NCI-H1930 (cell line): ENCODE measurements at places on chromosomes 5 and 9.
A peak's percentile ranks its signal among the peaks of the same experiment; 100 is the strongest.

- peak; percentile 82 for DNase-seq
These were observed at the start of gene PRRC2B for GRCh38 chr9:131393622-131394463. TSS of gene PRRC2B (plus strand) at chr9:131394086. CDS start at chr9:131430145, 36,059 bp downstream.

DNA sequence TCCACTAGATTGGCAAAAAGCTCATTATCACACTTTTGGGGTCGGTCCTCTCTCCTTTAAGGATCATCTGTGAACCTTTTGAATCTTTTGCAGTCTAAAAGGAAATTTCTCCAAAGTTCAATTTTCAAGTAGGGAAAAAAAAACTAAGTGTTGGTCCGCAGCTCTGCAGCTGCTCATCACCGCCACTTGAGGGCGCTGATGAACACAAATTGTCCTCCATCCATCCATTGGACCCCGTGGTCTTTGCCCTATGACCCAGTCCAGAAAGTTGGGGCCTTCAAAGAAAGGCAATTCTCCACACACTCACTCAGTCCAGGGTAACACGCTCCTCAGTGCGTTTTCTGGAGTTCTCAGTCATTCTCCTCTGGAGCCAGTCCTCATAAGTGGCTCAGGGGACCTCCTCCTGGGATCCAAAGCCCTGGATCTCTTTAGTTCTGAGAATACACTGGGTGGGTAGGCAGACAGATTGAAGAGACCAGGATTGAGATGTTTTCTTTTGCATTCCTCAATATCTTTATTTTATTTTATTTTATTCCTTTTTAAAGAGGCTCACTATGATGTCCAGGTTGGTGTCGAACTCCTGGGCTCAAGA is 63.6 kb upstream of the SLC28A3 start:
- no peak for DNase-seq

DNA sequence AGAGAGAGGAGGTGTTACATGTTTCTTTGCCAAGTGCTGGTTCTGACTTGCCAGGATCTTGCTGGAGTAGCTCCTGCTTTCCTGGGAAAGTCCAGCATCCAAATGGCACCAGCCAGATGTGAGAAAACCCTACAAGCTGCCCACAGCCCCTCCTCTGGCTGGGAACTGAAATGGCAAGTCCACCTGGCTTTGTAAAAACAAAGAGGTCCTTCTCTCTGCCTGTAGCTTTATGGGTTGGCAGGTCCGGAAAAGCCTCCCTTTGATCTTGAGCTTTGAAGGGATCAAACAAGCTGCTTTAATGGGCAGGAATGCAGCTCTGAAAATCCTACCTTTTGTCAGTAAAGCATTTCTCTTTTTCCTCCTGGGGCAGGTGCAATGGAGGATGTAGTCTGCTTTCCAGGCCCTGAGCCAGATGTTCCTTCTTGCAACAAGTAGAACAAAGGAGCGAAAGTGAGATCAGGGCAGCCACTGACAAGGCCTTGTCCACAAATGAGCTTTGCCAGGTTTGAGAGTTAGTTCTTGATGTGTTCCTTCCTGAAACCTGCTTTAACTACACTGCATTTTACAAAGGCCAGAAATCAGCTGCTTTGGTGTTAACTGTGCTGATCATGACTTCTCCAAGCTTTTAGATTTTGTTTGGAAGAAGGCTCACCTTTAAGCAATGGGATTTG is 456.7 kb downstream of the ZNF608 start:
- DNase-seq: no peak

DNA sequence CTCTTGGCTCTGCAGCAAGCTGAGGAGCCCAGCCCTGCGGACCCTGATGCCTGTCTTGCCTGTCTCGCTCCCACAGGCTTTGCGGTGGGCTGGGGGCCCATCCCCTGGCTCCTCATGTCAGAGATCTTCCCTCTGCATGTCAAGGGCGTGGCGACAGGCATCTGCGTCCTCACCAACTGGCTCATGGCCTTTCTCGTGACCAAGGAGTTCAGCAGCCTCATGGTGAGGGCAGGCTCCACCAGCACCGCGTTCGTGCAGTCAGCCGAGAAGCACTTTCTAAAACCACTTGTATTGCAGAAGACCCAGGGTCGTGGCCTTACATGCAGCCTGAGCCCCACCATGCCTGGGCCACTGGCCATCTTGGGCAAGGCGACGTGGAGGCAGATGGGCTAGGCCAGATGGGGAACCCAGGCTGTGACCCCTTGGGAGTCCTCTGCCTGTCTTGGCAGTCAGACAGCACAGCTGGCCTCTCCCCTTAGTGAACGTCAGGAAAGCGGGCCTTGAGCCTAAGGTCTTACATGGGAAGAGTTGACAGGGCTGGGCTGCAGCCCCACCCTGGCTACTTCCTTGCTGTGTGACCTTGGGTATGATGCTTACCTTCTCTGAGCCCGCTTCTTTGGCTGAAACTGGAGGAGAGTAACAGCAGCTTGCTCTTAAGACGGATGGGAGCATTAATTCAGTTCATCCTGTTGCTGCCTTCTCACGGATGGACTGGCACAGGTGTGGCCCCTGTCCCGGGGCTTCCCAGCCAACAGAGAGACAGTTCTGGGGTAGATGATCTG is 8.6 kb downstream of the SLC2A8 start:
- DNase-seq: no peak

DNA sequence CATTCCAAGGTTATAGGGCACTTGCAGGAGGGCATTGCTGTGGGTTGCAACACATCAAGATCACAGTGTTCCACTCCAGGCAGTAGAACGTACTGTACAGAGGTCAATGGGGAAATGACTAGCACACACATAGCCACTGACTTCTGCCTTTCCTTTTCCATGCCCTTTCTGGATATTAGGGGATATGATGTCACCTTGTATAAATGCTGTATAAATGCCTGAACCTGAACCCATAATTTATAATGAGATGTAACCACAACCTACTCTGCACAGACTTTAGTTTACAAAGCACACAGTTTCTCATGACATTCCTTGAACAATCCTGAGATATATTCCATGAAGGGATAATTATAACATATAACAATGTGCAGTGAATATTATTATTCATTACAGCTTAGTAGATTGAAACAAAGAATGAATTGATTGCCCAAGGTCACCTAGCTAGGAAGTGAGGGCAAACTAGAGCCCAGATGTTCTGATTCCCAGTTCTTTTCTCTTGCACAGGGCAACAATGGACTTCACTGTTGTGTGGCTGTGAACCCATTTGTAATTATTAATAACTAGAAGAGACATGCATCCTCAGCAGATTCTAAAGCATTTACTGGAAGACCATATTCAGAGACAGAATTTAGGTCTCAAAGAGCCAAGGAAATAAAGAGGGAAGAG is 5.6 kb upstream of the ABLIM3 start:
- DNase-seq: no peak

DNA sequence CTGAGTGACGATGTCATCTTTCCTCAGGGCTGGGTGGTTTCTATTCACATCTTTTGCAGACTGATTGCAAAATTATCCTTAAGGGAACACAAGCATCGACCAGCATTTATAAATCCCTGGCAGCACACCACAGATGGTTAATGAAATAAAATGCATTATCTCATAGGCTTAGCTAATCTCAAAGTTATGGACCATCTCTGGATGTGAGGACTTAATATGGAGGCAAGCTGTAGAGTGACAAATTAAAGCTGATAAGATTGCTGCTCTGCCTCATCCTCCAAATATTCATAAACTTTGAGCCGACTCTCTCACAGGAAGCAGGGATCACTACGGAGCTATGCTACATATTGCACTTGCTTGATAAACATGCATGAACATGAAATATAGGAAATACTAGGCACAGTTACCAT is 663.2 kb upstream of the RGMB start:
- DNase-seq: no peak

DNA sequence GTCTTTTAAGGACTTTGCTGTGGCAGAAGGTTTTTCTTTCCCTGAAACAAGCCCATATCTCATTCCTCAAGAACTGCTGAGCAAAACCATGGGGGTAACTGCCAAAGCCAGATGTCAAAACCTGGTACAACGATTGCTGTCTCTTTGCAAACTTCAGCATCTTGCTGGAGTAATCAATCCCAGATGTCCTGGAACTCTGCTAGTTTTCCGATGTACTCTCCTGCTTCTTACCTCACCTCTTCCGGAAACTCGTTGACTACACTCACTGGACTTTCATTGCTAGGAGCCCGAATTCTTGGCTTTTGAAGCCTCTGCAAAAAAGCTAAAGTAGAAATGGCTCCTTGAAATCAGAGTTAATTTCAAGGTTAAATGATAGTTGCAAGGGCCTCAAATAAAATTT is 23.3 kb downstream of the RAD1 start:
- no peak for DNase-seq

DNA sequence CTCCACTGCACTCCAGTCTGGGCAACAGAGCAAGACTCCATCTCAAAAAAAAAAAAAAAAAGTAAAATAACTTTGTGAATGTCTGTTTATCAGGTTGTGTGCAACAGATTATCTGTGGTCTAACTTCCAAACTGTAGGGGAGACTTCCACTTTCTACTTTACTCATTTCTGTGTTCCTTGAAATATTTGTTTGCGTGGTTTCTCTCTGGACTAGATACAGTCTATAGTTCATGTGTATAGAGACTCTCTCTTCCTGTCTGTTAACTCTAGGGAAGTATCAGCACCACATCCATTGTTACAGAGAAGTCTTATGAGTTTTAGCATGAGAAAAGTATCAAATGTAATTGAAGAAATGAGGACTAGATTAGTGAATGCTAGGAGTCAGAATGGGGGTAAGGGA is 168.3 kb downstream of the LPAR1 start:
- no peak for DNase-seq

DNA sequence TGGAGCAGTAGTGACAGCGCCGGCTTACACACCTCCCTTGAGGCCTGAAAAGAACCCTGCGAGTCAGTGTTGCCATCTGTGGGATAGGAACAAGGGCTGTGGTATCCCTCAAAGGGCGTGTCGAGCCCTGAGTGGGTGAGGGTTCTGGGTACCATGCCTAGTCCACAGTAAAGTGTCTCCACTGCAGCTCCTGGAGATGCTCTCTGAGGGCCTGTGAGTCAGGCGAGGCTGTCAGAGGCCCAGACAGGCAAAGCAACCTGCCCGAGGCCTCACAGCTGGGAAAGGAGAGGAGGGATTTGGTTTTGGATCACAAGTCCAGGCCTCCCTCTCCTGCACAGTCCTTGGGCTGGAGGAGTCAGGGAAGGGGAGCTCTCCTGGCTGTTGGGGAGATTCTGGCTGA is 6.1 kb downstream of the PRRX2 start:
- no peak for DNase-seq

GRCh38 chr5:146001544-146002190 is 65.3 kb downstream of the SH3RF2 start:
- DNase-seq: no peak

DNA sequence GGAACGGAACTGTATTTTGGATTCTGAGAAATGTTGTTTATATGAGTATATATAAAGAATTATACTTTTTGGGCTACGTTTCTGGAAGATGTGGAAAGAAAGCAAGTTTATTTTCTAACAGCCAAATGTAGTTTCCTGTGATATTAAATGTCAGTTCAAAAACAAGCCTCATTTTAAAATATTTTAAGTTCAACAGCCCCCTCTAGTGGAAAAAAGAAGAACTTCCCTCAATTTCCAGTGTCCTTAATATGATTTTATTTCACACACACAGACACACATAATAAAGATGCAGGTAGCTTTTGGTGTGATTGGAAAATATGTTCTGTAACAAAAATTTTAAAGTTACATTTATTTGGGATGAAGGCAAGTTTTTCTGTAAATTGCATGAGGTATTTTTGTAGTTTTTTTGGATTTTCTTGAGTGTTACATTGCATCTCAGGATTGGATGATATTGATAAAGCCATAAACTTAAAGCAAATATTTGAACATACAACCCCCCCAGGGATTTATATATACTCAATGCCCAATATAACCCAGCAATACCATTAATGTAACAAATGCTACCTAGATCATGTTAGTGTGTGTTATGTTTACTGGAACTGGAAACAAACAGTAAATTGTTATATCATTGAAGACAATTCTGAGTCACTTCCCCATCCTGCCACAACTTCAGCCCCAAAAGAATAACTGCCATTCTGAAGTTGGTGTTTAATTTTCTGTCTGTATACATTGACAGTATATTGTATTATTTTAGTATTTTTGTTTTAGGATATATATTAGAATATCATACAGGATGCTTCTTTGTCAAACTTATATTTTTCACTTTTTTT is 54.0 kb downstream of the CCDC171 start:
- peak; percentile 31 for DNase-seq

GRCh38 chr5:125865166-125865815 is 557.9 kb upstream of the GRAMD2B start:
- no peak for DNase-seq

GRCh38 chr9:36129139-36129538 is 7.4 kb upstream of the GLIPR2 start:
- no peak for DNase-seq

- DNase-seq: no peak
These were observed 728.4 kb downstream of the MAT2B start for GRCh38 chr5:164233791-164234190.

DNA sequence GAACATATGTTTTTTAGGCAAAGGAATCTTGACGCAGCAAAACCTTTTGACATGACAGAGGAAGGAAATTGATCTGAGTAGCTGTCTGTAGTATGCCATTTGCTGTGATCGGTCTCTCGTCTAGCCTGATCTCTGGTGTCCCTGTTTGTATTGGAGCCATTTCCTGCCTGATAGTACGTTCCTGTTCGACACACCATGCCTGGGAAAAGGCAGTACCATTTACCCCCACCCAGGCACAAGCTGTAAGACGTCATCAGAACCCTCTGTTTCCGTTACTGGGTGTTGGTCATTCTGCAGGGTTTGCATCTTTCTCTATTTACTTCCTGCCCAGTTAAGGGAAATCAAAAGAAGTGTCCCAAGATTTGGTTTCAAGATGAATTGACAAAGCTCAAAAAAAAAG is 129.7 kb downstream of the CEMIP2 start:
- no peak for DNase-seq

- no peak for DNase-seq
These were observed 72.7 kb downstream of the SEMA4D start for GRCh38 chr9:89425024-89425805.

GRCh38 chr9:23707249-23707648 is 118.8 kb downstream of the ELAVL2 start:
- DNase-seq: no peak

- DNase-seq: no peak
These were observed 920 bp downstream of the LPCAT1 start for GRCh38 chr5:1522601-1523479.

GRCh38 chr5:69042500-69042899 is 51.3 kb upstream of the SLC30A5 start:
- no peak for DNase-seq

GRCh38 chr9:133303266-133304157 is 28.5 kb upstream of the ABO start:
- no peak for DNase-seq

- DNase-seq: peak; percentile 61
These were observed at the start of gene DPM2 for GRCh38 chr9:127937388-127938297. TSS of gene DPM2 (minus strand) at chr9:127937854. CDS start at chr9:127937820, 34 bp downstream.

DNA sequence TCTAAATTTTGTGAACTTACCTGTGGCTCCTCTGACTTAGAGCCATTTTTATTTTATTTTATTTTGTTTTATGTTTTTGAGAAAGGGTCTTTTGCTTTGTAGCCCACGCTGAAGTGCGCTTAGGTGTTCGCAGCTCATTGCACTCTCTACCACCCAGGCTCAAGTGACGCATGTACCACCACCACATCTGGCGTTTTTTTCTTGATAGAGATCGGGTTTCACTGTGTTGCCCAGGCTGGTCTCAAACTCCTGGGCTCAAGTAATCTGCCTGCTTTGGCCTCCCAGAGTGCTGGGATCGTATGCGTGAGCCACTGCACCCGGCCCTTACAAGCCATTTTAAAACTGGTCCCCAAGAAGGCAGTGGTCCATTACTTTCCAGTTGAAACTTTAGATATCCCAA is 18.5 kb downstream of the MATR3 start:
- no peak for DNase-seq

GRCh38 chr5:102296178-102296817 is at the start of gene SLCO4C1:
TSS of gene SLCO4C1 (minus strand) at chr5:102296284. CDS start at chr5:102296262, 22 bp downstream.
- DNase-seq: peak; percentile 66

- no peak for DNase-seq
These were observed 69.0 kb downstream of the ADAMTS16 start for GRCh38 chr5:5209089-5209488.
